NCI-H1694 treated with DMSO at 0.1 percent for 48 hours (cell line): ENCODE measurements at places on chromosomes 6 and 20.

- DNase-seq = peak; percentile 81
Observed at GRCh38 chr20:20251836-20252235, 116.1 kb upstream of the INSM1 start.

- DNase-seq = no peak
Observed at GRCh38 chr6:56620229-56620868, 22.3 kb downstream of the DST start.

- no peak for DNase-seq
Observed at GRCh38 chr6:38281126-38281525, 358.6 kb downstream of the BTBD9 start.

- no peak for DNase-seq
Observed at GRCh38 chr6:106579281-106579680, 50.0 kb downstream of the RTN4IP1 start.

- DNase-seq = no peak
Observed at GRCh38 chr20:4053071-4053919, 37.9 kb upstream of the RNF24 start.

GRCh38 chr20:36591854-36592641 lies 13.5 kb upstream of the RAB5IF start:
- no peak for DNase-seq

DNA sequence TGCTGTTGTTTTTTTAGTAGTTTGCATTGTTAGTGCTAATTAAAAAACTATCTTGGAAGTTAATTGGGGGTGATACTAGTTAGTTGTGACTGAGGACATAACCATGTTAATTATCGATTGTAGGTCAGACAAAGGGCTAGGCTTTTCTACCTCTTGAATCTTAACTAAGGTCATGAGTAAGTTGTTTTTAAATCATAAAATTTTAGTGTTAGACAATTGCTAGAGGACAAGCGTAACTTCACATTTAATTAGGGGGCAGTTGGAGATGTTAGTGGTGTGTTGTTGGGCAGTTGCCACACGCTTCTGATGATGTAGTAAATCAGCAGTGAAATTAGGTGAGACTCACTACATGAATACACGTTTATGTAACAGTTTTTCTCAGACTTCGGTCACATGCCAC lies 619.1 kb upstream of the FLRT3 start:
- DNase-seq = no peak

GRCh38 chr6:38603966-38604365 lies 35.8 kb downstream of the BTBD9 start:
- DNase-seq = no peak

GRCh38 chr20:35600993-35601973 lies 14.3 kb upstream of the SPAG4 start:
- peak; percentile 20 for DNase-seq

DNA sequence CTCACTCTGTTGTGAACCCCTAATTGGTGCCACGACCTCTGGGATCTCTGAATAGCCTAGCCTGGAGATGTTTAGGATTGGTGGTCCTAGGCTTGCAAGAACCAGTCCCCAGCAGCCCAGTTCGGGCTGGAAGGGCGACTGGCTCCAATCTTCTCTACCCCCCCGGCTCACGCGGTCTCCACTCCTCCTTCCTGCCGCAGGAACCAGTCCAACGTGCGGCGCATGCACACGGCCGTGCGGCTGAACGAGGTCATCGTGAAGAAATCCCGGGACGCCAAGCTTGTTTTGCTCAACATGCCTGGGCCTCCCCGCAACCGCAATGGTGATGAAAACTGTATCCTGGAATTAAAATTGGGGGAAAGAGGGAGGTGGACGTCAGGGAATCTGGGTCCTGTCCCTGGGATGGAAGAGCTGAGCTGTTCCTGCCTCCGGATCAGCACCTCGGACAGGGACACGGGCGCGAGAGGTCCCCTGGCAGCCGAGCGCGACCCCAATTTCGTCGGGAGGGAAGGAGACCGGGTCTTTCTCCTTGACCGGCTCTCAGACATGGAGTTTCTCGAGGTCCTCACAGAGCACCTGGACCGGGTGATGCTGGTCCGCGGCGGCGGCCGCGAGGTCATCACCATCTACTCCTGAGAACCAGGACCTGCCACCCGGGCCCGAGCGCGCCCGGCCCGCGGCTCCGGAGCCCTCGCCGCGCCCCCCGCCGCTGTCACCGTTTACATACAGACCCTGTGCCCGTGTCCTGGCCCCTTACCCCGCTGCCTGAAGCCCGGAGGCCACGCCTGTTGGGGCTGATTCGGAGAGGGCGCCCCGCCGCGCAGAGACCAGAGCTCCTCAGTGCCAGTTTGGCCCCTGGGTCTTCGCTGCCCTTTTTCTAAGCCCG lies 28.2 kb downstream of the SLC12A5 start:
- DNase-seq = no peak

DNA sequence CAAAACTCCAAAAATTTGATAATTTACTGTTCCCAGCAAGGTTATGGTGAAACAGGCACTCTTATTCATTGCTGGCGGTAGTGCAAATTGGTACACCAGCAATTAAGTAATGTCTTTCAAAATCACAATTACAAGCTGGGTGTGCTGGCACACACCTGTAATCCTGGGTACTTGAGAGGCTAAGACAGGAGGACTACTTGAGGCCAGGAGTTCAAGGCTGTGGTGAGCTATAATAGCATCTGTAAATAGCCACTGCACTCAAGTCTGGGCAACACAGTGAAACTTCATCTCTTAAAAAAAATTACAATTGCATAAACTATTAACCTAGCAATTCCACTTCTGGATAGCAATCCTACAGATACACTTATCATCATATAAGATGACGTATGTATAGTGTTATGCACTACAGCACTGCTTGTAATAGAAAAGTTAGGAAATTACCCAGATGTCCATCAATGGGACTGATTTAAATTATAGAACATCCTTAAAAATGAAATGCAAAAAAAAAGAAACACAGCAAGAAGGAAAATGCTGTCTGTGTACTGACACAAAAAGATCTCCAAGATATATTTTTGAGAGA lies 31.4 kb downstream of the NCOA6 start:
- DNase-seq = no peak

DNA sequence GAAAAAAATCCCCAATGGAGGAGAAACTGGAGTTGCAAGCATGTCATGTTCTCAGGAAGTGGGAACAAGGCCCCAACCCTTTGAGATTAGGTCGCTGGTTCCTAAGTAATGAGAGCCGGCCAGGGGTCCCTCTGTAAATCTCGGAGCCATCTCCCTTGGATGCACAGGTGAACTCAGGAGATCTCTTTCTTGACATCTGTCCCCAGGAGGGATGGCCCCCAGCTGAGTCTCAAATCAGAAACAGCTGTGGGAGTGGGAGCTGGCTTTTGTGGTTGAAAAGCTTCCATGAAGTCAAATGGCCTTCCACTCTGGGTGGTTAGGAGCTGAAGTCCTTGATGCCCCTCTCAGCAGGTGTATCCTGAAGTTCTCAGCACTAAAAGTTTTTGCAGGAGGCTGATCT lies 257.1 kb downstream of the BMP7 start:
- no peak for DNase-seq

DNA sequence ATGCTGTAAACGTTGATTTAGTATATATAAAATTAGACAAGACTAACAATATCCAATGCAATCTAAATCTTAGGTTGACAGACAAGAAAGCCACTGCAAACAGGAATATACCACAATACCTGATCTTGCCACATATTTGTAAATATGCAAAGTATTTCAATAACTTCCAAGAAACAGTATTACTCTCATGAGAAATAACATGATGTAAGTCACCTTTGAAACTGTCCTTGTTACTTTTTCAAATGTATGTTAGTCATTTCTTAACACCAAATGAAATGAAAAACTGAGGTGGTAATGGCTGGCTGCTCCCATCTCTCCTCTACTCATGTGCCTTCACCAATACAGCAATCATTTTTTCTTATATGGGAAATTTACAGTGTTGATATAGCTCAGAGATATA lies 118.7 kb downstream of the ATG5 start:
- DNase-seq = no peak

DNA sequence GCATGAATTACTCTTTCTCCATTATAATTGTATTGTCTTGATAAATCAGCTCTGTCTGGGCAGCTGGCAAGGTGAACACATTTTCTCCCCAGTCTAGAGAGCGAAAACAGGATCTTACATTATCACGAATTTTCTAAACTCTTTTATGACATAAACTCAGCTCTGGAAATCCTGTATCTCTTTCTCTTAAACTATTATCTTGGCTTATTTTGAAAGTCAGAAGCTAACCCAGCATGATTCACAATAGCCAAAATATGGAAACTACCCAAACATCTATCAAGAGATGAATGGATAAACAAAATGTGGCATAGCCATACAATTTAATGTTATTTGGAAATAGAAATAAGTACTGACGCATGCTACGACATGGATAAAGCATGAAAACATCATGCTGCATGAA lies 25.9 kb upstream of the AGPAT4 start:
- no peak for DNase-seq

DNA sequence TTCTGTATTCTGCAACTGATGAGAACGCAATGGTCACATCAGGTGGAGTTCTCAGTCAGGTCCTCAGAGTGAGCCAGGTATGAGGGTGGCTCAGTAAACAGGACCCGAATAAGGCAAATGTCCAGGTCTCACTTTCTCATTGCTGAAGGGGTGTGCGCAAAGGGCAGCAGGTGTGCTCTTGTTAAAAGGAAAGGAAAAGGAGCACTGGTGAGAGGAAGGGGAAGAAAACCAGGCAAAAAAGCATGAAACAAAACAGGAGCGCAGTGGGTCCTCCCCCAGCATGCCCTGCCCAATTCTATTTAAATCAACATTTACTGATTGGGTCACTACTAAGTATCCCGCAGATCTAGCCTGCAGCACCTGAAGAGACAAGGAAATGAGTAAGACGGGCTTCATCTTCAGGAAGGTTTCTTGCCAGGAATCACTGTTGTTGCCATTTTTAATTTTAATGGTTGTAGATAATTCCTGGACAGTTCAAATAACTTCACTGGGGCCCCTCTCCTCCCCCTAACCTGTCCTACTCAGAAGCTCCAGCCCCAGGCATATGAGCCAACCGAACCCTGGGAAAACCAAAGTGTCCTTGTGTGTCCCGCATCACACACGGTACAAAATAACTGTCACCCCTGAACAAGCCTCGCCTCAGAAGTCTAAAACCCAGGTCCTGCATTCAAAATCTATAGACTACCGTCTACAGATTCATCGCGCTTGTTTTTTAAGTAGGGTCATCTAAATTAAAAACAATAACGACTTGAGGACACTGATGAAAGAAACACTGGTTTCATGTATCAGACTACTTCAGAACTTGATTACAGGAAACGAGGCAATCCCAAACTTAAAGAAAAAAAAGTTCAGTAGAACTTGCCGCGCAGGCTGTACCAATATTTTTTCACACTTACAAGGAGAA lies 980 bp downstream of the MBOAT1 start:
- DNase-seq = no peak

GRCh38 chr20:23365390-23366165 lies 3.6 kb downstream of the GZF1 start:
- DNase-seq = no peak

DNA sequence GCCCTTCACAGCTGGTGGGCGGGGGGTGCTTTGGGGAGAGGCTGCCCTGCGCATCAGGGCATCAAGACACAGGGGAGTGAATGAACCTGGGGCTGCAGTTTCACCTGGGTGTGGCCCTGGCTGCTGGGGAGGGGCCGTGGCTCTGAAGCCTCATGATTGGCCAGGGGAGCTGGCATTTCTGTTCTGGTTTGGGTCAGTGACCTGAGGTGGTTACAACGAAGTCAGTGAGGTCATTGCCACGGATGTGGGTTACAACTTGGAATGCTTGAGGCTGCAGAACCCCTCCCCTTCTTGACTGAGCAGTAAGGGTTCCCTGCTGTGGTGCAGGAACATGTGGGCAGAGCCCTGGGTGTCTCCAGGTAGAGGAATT lies 3.0 kb downstream of the TCEA2 start:
- DNase-seq = no peak

- DNase-seq = no peak
Observed at GRCh38 chr6:28486533-28486932, 29.1 kb downstream of the GPX6 start.

DNA sequence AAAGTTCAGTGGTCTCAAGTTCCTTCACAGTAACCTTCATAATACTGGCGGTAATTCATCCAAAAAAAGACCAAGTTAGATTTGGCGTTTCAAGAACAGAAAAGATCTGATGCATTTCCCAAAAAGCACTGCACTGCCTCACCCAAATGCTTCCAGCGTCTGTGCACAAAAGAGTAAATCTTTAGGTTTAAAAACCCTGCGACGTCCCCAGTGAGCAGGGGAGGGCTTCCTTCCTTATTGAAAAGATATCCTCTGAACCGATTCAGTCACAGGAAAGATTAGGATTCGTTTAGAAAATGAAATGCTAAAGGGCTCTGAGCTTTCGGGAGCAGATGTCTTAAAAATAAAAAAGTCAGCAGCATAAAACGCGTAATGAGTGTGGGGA lies 654 bp downstream of the TBC1D7 start:
- DNase-seq = no peak

GRCh38 chr20:19308146-19308545 lies 95.7 kb downstream of the SLC24A3 start:
- no peak for DNase-seq

DNA sequence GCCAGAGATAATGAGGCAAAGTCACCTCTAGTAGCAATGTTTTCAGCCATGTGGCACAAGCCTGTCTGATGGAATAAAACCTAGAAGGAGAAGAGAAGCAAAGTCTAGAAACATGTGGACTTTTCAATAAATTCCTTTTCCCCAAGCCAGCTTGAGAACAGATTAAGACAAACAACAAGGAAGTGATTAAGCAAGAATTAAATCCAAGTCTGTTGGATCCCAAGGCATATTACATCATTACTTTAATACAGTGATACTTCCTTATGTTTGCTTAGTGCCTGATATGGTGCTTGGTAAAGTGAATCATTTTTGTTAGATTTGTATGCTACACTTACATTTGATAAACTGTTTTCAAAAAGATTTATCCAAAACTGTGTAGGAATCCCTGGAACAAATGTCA lies 260.3 kb upstream of the FAM83B start:
- no peak for DNase-seq

DNA sequence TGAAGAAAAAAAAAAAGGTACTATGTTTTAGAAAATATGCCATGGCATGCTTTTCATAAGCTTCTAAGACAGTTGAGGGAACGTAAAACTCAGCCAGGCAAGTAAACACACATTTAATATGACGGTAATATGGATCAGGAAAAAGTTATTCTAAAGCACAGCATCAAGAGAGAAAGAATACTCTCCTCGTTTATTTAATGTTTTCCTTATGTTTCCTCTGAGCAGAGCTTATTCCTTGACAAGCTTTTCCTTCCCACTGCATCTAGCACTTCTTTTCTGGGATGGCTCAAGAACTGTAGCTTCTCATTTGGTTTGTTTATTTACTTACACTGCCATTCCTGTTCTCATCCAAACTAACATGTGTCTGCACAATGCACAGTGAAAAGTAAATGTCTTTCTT lies 2.7 kb upstream of the RSPO3 start:
- no peak for DNase-seq

- DNase-seq = no peak
Observed at GRCh38 chr6:56757588-56757984, 114.9 kb upstream of the DST start.

GRCh38 chr6:139161817-139162284 lies 27.0 kb downstream of the HECA start:
- DNase-seq = no peak

GRCh38 chr6:69022993-69023392 lies 387.9 kb downstream of the ADGRB3 start:
- no peak for DNase-seq

- no peak for DNase-seq
Observed at GRCh38 chr6:90008189-90008907, 114.1 kb downstream of the GJA10 start.

GRCh38 chr6:31572041-31572911 lies at the start of gene LTA:
TSS of gene LTA (plus strand) at chr6:31572289. CDS start at chr6:31572743, 454 bp downstream.
- DNase-seq = no peak

- DNase-seq = no peak
Observed at GRCh38 chr20:38386004-38386403, 39.7 kb downstream of the LBP start.
